ENCODE measurements at places on chromosomes 1 and 21.

- no peak for DNase-seq
Measured at GRCh38 chr1:117928881-117929342, 509 bp downstream of the GDAP2 start.

DNA sequence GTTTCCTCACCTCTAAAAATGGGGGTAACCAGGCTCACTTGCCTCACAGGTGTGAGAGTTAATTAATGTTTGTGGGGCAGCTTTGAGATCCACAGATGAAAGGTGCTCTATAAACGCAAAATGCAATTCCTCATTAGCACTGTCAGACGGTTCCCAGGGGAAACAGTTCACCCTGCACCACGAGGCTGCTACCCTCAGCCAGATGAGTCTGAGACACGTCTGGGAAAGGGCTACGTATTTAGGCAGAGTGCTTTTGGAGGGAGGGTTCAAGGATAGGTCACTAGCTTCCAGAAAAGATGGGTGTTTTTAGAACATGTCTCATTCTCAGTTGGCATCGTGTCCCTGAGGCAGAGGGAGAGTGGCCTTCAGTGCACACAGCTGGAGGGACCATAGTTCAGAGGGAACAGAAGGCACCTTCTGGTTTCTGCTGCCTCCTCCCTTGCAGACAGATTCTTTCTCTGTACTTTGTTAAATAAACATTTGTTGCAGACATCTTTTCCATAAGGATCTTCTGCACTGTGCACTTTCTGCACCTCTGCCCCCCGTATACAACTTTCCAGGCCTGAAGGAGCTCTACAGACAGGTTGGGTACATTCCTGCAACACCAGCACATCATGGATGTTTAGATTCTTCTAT, 139.9 kb downstream of the CLIC6 start:
- DNase-seq, result no peak

GRCh38 chr1:164569866-164570265, 10.9 kb downstream of the PBX1 start:
- DNase-seq, result no peak

DNA sequence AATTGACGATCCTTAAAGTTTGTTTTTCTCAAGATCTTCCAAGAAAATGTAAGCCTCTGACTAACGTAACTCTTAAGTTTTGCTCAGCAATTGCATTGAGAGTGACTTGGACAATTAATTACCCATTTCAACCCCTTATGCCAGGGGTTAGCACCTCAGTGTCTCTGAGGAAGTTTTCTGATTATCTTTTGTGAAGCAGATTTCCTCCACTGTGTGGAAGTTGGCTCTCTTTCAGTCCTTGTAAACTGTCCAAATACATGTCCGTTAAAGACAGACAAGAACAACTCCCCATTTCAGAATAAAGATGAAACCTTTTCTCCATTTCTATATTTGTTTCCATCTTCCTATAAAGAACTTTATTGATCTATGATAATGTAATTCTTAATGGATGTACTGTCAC, 296.4 kb upstream of the FMN2 start:
- no peak for DNase-seq

GRCh38 chr1:176379626-176380339, 83.2 kb upstream of the PAPPA2 start:
- DNase-seq, result no peak

- no peak for DNase-seq
Measured at GRCh38 chr1:2556277-2556677, at the start of gene TNFRSF14. TSS of gene TNFRSF14 (plus strand) at chr1:2556371. CDS start at chr1:2556665, 294 bp downstream.

DNA sequence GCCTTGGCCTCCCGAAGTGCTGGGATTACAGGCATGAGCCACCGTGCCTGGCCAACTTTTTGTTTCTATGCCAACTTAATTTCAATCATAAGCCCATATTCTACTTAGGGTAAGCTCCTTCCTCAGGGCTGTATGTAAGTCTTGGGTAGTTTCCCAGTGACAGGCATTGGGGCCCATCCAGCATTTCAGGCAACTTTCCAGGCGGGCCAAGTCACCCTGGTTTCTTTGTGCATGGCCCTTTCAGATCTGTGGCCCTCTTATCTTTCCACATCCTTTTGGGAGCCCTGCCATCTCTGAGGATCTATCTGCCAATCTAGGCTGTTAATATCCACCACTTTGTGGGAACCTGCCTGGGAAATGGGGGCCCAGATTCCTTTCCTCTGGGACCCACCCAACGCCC, 58.7 kb downstream of the TNN start:
- no peak for DNase-seq

GRCh38 chr1:12179111-12179519, 12.3 kb downstream of the TNFRSF1B start:
- DNase-seq, result no peak

- no peak for DNase-seq
Measured at GRCh38 chr1:7302873-7303272, 468.2 kb upstream of the VAMP3 start.

DNA sequence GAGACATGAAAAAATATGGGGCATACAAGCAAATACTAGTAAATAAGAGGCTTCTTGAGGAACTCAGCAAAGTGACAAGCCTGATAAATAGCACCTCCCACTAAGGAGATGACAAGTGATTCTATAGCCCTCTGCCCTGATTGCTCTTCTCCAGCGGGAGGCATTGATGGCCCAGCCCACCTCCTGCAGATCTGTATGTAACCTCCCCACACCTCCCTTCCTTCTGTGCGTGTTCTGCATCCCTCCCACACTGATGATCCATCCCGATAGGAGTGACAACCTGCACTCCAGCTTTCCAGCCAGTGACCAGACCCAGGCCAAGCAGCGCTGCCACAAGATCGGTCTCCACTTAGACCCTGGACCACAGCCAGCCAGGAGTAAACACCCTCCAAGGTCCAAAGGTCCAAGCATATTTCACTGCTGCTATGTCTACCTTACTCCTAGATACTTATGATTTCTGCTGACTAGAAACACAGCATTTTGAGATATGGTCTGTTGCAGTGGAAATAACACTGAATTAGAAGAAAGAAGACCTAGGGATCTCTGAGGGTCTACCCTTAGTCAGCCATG, 176.1 kb downstream of the BRINP2 start:
- DNase-seq, result no peak

GRCh38 chr1:111989531-111990025, at the start of gene KCND3:
TSS of gene KCND3 (minus strand) at chr1:111989668.
- no peak for DNase-seq
